ENCODE measurements at places on chromosomes 4 and X.
A peak's percentile ranks its signal among the peaks of the same experiment; 100 is the strongest.

GRCh38 chr4:71204056-71204455, 134.8 kb upstream of the SLC4A4 start:
- no peak for DNase-seq

DNA sequence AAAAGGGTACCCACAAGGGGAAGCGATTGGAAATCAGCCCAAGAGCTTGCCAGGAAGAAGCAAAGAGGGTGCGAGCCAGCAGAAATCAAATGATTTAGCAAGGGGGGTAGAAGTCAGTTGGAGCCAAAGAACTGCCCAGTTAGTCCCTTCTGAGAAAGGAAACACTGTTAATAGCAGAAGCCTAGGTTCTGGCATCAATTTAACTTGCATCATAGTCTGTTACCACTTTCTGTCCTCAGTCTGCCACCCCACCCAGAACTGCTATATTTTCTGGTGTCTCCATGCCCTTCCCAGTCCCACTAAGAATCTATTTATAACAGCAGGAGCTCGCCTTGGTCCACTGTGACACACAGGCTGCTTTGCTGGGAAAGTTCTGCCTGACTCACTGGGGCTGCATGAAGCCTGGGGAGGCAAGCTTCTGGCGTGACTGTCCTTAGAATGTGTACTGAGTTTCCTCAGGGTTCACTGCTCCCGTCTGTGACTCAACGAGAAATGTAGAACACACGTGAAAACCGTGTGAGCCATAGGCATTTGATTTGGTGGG, 157.8 kb upstream of the TTC29 start:
- DNase-seq, result no peak

GRCh38 chr4:151573945-151574344, 165.0 kb downstream of the FHIP1A start:
- no peak for DNase-seq

DNA sequence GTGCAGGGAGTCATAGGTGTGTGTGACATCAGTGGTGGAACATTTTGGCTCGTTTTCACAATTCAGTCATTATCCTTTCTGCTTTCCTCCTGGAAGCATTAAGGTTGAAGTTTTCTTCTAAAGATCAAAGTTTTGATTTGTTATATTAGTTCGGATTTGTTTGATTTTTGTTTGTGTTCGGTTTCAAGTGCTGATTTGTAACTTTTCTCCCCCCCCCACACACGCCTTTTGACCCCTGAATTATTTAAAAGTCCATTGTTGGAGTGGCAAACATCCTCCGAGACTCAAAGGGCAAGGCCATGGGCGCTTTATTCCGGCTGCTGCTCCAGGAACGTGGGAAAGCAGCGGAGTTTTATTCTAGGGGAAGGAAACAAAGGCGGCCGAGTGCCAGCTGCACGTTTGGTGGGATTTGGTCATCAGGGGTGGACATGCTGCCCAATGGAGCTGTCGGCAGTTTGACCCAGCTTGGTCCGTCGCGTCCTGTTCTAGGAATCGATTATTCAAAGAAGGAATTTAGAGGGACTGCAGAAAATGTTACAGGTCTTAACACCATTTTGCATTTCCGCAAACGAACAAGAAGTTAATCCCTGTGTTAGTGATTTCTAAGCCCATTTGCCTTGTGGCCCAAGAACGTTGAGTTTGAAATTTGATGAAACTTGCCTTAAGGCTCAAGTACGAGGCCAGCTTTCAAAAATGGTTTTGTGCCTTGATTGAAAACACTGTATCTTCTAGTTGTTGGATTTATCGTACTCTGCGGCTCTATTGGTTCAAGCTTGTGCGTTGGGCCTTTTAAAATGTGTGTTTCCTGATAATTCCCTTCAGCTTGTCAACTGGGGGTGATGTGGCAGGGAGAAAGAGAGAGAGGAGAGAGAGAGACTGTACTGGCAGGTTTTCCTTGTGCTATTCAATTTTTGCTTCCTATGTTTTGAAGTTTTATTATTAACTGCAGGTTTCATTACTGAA, 565 bp upstream of the ZNF41 start:
- DNase-seq, result no peak

DNA sequence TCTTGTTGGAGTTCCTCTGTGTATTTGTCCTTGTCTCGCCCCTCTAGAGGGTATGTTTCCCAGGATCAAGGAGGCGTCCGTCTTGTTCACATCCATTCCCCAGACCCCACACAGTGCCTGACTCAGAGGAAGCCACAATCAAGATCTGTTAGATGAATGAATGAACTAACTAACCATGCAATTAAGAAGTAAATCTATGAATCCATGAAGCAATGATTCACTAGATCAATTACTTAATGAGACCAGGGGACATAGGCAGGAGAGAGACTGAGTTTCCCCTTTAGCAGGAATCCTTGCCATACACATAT, 11.9 kb downstream of the BLOC1S4 start:
- DNase-seq, result no peak

- no peak for DNase-seq
Observed at GRCh38 chr4:100804576-100805360, 286.9 kb upstream of the EMCN start.

- DNase-seq, result no peak
Observed at GRCh38 chr4:72430050-72430449, 139.0 kb downstream of the ADAMTS3 start.

GRCh38 chr4:7657545-7658297, 223.0 kb upstream of the PSAPL1 start:
- no peak for DNase-seq

DNA sequence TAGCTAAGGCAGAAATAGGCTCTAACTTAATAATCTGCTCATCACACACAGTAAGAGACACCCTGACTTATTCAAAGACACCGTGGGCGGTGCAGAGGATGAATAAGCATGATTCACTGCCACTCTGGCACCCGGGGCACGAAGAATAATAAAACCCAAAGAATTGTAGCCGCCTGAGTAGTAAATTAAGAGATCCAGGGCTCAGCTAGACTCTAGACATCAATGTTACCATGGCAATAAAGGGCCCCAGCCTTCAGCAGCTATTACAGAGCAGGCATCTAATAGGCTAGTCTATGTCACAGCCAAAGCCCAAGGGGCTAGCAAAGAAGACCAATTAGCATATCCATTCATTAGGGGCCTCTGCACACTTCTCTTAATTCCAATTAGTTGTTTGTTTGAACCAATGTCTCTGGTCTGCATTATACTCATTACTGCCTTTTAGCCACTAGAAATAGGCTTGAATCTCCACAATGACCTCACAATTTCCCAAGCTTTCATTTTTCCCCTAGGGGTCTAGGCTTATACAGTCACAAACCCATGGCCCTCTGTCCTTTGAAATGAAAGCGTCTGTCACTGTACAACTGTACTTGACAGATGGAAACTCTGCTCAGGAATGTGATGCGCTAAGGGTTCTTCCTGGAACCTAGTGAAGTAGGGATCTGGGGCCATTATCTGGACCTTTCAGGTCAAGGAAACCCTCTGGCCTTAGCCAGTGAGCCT, 3.0 kb upstream of the ATP1B4 start:
- DNase-seq, result no peak

GRCh38 chr4:113524505-113525186, 236.9 kb downstream of the CAMK2D start:
- no peak for DNase-seq

DNA sequence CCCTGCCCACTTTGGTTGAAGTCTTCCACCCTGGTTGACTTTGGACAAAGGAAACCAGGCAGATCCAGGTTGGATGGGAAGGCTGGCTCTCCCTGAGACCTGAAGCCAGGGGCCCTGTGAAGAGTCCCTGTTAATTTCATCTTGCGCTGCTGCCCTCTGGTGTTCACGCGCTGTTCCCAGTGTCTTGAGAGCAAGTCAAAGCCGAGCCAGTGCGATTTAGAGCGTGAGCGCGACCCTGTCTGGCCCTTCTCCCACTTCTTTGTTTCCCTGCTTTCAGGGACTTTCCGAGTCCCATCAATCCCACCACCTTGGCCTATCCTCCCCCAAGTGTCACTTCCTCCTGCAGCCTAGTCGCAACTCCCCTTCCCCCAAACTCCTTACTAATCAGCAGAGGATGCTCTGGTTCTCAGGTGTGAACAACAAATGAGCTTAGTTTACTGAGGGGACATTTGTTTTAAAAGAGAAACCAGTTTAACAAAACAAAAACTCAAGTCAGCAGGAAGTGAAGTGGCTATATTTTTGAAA, 25.8 kb upstream of the CHRNA9 start:
- DNase-seq, result peak; percentile 89

- no peak for DNase-seq
Observed at GRCh38 chrX:96569034-96569433, 115.6 kb upstream of the DIAPH2 start.

DNA sequence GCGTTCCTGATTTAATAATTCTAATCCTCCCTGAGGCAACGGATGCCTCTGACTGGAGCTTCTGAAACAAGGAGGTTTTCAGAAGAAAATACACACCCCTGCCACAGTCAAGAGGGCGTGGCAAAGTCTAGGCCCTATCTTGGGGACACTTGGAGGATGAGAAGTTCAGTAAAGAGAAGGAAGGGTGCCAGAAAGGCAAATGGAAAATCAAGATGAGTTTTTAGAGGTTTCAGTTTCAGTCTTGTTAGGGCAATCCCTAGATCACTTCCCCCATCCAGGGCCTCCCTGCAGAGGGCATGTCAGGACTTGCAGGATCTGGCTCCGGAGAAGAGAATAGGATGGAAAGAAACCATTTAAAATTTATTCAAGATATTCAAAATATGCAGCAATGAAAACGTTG, 28.5 kb upstream of the FGF2 start:
- DNase-seq, result no peak

- no peak for DNase-seq
Observed at GRCh38 chr4:56976283-56976836, 1.0 kb downstream of the NOA1 start.

DNA sequence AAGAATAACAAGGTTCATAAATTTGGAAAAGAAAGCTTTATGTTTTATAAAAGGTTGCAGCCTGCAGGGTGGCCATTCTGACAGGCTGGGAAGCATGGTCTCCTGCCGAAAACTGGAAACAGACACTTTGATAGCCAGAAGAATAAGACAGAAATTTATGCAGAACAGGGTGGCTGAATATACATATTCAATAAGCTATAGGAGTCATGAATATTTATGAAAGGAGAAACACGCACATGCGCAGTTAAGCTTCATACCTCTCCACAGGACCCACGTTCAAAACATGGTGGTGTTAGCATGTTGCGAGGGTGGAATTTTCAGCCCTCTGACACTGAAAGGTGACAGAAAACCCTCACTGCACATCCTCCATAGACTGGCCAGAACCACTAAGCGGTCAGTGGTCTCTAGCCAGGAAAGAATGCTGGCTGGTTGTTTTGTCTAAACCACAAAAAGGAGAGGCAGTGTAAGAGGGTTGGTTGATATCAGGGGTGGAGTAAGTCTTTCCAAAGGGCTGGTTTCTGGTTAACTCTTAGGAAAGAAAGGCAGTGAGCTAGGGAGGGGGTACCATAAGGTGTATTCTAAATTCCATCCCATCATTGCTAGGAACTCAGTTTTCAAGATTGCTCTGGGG, 58.2 kb downstream of the ANXA10 start:
- DNase-seq, result no peak

GRCh38 chr4:142324572-142324971, 521.5 kb downstream of the INPP4B start:
- DNase-seq, result no peak

- DNase-seq, result no peak
Observed at GRCh38 chr4:7432531-7433375, 2.0 kb downstream of the PSAPL1 start.

DNA sequence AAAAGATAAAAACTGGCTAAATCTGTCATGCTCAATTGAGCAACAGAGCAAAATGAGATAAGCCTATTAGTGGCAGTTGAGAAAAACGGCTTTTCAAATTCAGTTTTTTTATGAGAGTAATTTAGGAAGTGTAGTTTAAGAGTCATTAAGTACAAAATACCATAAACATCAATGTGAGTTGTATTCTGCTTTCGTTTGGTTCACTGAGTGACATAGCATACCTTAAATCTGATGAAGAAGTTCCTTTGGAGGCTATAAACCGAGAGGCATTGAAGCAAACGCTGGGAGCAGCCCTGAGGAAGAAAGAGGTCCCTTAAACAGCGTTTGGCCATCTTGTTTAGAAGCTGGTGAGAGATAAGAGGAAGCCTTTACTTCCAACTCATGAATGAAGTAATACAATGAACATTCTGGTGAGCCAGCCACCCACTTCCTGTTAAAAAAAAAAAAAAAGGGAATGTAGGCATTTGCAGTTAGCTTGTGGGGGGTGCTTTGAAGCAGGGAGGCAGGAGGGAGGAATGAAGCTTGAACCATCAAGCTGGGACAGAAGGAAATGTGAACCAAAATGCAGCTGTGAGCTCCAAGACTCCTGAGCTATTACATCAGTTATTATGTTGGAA, 132.3 kb downstream of the ZNF330 start:
- DNase-seq, result no peak

DNA sequence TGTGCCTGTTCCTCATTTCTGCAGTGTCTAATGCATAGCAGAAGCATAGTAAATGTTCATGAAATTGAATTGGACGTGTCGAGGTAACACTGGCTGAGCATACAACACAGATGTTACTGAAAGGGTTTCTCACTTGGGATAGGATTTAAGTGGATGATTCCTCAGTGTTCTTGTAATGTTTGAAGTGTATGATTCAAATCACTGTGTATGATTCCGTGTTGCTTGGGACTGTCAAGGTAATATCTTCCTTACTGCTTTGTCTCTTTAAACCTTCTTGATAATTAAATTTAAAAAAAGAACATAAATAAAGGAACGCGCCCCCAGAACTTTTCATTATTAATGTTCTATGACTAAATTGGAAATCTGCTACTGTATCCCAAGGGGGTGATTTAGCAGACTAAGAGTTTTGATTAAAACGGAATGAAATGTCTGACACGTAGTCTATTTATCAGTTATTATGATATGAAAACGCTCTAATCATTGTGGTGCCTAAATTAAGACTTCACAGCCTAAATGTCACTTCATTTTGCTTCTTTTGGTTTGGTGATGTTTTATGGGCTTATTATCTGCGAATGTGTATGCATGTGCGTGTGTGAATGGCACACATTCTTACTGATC, 696.9 kb upstream of the EPHA5 start:
- no peak for DNase-seq

GRCh38 chrX:101602077-101602476, 15.7 kb downstream of the ARMCX6 start:
- no peak for DNase-seq

DNA sequence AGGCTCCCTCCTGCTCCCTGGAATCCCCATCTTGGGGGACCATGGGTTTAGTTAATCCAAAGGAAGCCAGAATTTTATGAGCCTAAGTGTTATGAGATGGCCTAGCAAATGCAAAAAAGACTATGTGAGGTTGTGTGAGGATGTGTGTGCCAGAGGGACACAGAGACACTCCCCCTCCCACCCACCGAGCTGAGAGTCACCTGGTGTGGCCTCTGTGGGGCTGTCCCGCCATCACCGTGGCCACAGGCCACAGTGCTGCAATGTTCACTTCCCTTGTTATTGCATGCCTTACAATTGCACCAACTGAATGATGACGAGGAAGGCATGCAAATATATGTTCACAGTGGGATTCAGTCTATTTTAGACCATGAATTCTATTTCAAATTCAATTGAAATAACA, 601 bp upstream of the FGFBP2 start:
- no peak for DNase-seq

- DNase-seq, result no peak
Observed at GRCh38 chr4:10448991-10449390, 8.2 kb downstream of the ZNF518B start.

GRCh38 chrX:148380650-148381561, 119.5 kb upstream of the AFF2 start:
- DNase-seq, result peak; percentile 22
